KG1 (cell line): ENCODE measurements at places on chromosomes 1 and 21.
A peak's percentile ranks its signal among the peaks of the same experiment; 100 is the strongest.

DNA sequence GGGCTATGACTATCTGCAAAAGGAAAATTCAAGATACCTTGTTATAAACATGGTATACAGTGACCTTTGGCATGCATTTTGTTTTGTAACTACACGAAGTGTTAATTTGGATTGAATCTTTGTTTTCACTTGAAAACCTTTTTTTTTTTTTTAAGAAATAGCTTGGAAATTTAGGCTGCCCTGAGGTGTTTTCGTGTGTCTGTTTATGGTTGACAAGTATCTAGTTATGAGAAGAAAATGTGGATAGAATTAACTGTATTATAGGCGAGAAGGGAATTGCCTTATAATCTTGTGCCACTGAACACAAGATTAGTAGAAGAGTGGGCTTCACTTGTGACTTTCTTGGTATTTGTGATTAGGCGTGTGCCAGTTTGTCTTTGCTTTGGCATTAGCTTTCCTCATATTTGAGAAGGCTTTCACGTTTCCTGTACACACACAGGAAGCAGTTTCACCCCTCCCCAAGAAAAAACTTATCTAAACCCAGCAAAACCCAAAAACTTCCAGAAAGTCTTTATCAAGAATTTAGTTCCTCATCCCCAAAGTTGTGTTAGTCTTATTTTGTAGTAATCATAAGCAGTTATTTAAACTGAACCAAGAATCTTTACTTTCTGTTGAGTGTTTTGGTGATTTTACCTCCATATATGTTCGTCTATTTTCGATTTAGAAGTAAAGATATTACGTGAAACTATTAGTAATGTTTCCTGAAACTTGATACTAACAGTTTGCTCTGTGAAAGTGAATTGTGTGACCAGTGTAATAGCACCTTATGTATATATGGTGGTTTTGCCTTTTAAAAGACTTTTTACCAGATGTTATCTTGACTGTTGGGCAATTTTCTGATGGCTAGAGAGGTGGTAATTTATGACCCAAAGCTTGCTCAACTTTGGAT, 3.8 kb downstream of the DYRK1A start:
- no peak for DNase-seq

DNA sequence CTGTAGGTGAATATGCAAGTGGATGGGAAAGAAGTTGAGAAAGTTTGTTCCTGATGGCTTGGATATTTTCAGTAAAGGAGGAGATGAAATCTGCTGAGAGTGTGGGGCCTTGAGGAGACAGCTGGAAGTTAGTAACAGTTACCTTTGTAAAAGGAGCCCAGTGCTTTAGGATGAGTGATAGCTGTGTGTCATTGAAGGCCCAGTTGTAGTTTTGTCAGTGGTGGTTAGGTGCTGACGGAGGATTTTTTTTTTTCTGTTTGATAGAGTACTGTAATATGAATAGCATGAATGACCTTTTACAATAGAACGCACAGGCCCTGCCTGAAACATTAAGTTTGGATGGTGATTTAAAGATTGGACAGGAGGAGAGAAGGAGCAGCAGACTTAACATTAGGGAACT, 33.3 kb downstream of the LRRC8D start:
- no peak for DNase-seq

GRCh38 chr21:16195538-16195910, 465.7 kb downstream of the USP25 start:
- peak; percentile 13 for DNase-seq

- DNase-seq: no peak
These were observed 29.3 kb downstream of the SOD1 start for GRCh38 chr21:31688603-31689368.
